ENCODE measurements at places on chromosomes 11 and 22.
A peak's percentile ranks its signal among the peaks of the same experiment; 100 is the strongest.

DNA sequence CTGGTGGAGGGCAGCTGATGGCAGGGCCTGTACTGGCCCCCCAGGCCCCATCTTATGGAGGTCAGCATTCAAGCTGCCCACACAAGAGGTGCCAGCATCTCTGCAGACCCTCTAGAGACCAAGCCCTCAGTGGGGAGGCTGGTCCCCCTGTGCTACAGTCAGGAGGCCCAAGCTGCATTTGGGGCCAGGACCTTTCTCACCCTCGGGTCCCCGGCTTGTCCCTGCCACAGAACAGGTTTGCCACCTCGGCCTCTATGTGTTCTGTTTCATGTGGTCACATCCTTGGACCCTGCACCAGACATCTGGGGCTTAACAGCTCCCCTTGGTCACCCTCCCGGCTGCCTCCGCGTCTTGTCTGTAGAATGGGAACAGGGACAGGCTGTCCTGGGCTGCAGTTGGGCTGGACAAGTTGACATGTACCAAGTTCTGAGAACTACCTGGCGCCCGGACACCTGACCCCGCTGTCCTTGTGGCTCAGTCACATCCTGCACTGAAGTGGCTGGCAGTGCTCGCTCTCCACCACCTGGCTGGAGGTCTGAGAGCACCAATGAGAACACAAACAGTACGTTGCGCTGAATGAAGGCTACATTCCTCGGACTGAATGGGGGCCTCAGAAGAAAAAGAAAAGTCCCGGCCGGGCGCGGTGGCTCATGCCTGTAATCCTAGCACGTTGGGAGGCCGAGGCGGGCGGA is 2.7 kb upstream of the PLXNB2 start:
- DNase-seq, result no peak

- no peak for DNase-seq
Observed at GRCh38 chr22:37427135-37427710, at the start of gene ELFN2. TSS of gene ELFN2 (minus strand) at chr22:37427479. CDS start at chr22:37375534, 51,945 bp downstream.

GRCh38 chr11:57322256-57323166 is 2.2 kb downstream of the TNKS1BP1 start:
- no peak for DNase-seq

DNA sequence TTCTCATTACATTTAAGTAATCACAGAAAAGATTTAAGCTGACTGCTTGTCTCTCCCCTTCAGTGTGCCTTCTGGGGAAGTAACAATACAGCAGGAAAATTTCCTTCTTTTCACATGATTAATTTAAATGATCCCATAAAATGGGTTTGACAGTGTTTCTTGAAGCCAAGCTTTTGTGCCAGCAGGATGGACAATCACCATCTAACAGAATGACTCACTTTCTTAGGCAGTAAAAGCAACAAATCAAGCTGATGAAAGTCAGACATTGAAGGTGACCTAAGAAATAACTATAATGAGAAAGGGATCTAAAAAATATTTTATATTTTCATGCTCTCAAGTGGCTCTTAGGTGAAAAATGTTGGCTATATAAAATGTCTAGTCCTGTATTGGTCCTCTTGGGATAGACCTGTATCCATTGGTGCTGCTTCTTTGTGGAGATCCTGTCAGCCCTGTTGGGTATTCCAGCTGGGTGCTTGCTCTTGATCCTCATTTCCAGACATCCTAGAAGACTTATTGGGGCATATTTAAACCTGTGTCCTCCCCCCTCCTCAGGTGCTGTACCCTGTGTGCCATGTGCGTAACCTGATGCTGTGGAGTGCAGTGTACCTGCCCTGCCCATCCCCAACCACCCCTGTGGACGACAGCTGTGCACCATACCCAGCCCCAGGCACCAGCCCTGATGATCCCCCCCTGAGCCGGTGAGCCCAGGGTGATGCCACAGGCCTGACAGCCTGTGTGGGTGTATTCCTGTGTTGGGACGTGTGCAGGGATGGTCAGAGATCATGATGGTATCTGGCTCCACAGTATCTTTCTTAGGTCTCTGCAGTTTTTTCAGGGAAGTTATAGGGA is 62.7 kb upstream of the HORMAD2 start:
- no peak for DNase-seq

DNA sequence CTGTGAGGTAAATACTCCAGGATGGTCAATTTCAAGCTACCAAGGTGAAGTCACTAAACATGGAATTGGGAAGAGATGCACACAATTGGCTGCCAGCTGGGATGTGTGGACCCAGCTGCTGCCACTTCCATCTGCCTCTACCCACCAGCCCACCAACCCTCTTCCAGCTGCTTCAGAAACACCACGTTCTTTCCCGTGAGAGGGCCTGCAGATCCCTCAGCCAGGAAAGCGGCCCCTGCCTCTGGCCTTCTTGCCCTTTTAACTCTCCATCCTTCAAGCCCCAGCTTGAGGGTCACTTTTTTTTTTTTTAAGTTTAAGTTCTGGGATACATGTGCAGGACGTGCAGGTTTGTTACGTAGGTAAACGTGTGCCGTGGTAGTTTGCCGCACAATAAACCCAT is 20.0 kb downstream of the PRG3 start:
- DNase-seq, result no peak

DNA sequence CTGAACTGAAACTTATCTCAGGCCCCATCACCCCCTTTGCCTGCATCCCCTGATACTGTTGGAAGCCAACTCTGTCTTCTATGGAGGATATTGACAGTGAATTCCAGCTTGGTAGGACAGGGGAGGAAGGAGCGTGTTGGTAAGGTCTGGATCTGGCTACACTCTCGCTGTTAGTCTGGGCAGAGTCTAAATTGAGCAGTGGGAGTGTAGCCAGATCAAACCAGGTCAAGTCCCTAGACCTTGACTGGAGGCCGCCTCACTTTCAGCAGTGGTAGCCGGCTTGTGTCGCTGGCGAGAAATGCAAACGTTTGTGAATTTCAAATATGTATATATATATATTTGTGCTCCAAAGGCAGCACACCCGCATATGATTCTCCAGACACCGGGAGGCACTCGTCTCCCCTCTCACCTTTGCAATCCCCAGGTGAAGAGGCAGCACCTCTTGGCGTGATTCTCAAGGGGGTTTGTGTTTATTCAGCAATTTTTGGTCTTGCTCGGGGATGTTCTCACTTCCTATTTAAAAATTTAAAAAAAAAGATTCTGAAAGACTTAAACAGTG is 26.7 kb downstream of the DHCR7 start:
- DNase-seq, result no peak

- no peak for DNase-seq
Observed at GRCh38 chr11:72225411-72225951, 914 bp downstream of the INPPL1 start.

DNA sequence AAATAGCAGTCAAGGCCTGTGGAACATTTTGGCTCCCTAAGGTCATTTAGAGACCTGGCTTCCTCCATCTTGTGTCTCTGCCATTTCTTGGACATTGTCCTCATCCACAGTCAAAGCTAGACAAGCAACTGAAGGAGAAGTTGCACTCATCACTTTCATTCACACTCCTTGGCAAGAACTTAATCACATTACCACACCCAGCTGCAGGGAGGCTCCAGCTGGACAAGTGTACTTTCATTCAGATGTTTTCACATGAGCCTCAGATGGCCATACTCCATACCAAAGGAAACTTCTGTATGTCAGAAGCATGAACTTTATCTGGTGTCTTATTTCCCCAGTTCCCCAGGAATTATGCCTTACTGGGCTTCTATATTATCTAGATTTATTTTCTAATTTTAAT is 537.4 kb downstream of the TMEM135 start:
- DNase-seq, result no peak

DNA sequence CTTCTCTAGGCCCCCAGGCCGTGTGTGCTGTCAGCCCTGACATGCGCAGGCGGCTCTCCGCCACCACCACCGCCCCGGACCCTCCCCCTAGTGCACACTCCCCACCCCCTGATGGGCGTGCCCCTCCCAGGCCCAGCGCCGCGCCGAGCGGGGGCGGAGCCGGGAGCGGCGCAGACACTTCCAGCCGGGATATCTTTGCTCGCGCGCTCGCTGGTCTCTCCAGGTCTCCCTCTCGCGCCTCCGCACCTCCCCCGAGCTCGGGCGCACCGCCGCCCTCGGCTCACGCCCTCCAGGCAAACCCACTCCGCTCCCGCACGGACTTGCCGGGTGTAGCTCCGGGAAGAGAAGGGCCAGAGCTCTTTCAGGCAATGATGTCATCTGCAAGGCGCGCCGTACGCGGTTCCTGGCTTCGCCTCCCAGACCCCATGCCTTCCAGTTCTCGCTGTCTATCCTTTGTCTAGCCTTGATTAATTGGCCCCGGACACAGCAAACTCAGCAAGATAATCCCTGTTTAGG is at the start of gene SCN3B:
TSS of gene SCN3B (minus strand) at position 59 of the 516 bp plus-strand sequence. CDS start 823 bp downstream, outside the sequence.
- peak; percentile 63 for DNase-seq

DNA sequence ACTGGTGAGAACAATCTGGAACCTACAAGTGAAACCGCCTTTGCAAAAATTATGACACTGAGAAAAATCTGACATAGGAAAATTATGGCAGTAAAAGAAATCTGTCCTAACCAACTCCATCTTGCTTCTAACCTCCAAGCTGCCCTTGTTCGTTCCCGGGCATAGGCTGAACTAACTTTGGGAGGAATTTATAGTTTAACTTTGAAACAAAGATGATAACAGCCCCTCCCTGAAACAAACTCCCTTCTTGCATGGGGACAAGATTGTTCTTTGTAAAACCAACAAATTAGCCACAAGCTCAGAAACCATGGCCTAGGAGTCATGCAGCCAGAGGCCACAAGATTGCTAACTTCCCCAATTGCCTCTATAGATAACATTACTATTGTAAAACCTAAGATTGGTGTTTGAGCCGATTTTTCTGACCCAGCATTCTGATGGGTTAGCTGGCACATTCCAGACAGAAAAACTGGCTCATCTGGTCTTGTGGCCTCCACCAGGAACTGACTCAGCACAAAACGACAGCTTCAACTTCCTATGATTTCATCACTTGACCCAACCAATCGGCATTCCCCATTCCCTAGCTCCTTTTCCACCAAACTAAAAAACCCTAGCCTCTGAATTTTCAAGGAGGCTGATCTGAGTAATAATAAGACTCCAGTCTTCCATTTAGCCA is 3.6 kb upstream of the CCDC81 start:
- no peak for DNase-seq

GRCh38 chr11:14977101-14977880 is 5.1 kb upstream of the CALCA start:
- no peak for DNase-seq

DNA sequence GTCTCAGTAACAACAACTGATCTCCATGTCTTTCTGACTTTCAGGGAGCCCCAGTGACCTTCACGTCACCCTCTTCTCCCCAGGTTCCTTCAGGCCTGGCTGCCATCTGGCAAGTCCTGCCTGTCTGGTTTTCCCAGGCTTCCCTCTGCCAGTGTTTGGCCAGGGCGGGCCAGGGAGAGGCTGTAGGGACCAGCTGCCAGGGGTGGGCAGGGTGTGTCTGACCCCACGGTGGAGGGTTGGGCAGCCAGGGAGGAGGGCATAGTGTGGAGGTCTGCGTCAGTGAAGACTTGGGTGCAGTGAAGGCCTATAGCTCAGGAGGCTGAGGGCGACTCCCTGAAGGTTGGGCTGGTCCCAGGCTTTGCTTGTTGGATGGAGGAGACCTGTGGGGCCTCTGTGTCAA is 11.9 kb upstream of the MRGPRX2 start:
- no peak for DNase-seq

- DNase-seq, result no peak
Observed at GRCh38 chr22:19689408-19689807, 24.9 kb upstream of the SEPTIN5 start.

Data from NCI-H1436 (cell line).